ENCODE measurements at places on chromosomes 16 and 17.

DNA sequence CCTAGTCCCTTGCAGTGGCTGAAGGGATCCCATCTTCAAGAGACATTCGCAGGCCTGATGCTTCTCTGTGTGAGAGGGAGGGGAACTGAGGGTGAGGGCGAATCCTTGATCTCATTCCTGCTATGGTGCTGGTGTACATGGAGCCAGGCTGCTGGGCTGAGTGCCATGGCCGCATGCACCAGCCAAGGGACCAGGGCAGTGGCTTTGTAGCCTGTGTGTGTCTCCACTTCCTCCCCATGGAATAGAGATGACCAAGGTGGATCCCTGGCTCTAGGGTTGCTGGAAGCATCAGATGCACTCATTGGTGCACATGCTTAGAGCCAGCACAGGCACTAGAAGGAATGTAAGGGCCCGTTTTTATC lies 195.0 kb downstream of the FOXL1 start:
- no peak for DNase-seq

- DNase-seq, result no peak
Measured at GRCh38 chr16:30007378-30007895, 3.4 kb downstream of the DOC2A start.

GRCh38 chr16:46808997-46809396 lies 22.0 kb downstream of the C16orf87 start:
- DNase-seq, result no peak

GRCh38 chr16:14111713-14112538 lies 40.8 kb downstream of the MRTFB start:
- DNase-seq, result no peak
